GM12864 (cell line): ENCODE measurements at places on chromosomes 4 and X.

GRCh38 chr4:7180938-7181337 lies 11.4 kb upstream of the SORCS2 start:
- DNase-seq, result no peak

- no peak for DNase-seq
Measured at GRCh38 chr4:85039526-85039925, 73.0 kb upstream of the WDFY3 start.

GRCh38 chrX:29903360-29903759 lies 312.0 kb upstream of the MAGEB2 start:
- DNase-seq, result no peak

- DNase-seq, result peak; percentile 8
Measured at GRCh38 chr4:146288193-146288592, 73.9 kb downstream of the REELD1 start.
